ENCODE measurements at places on chromosomes 3 and 15.

GRCh38 chr15:94749811-94750617 is 518.7 kb downstream of the MCTP2 start:
- DNase-seq: no peak

- no peak for DNase-seq
Measured at GRCh38 chr3:27526614-27527315, 42.6 kb upstream of the SLC4A7 start.

- DNase-seq: no peak
Measured at GRCh38 chr15:40064231-40064894, 25.4 kb upstream of the SRP14 start.

DNA sequence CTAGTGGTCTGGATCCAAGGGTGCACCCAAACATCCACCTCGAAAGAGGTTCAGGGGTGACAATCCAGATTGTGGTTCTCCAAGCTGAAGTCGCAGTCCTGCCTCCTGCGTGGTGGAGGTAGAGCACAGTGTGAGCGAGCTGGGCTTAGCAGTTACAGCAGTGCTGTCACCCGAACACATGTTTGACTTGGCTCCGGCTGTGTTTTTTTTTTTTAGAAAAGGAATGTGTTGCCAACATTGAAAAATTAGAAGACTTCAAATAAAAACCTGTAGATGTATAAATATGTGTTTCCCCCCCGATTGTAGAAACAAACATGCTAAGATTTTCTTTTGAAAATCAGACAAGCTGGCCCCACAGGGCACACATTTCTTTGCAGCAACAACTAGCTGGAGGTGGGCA is 530.8 kb downstream of the SHQ1 start:
- DNase-seq: no peak

GRCh38 chr3:18446149-18446825 is 21.1 kb upstream of the SATB1 start:
- DNase-seq: no peak

DNA sequence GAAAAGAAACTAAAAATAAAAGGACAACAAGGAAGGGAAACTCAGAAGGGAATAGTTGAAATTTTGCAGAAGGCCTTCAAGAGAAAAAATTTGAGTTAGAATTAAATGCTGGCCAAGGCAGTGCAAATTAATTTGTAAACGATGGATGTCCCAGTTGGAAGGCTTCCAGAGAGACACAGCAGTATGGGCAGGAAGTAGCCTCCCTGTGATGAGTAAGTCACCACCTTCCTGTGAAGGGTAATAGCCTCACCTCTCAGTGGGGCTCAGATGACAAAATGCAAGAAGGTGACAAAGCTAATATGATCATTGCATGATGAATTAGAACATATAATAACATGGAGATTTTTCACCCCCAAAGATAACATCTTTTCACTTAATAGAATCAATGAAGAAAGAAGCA is 27.3 kb upstream of the TMCO5A start:
- DNase-seq: no peak

- DNase-seq: no peak
Measured at GRCh38 chr3:50003216-50003615, 63.3 kb downstream of the RBM6 start.

DNA sequence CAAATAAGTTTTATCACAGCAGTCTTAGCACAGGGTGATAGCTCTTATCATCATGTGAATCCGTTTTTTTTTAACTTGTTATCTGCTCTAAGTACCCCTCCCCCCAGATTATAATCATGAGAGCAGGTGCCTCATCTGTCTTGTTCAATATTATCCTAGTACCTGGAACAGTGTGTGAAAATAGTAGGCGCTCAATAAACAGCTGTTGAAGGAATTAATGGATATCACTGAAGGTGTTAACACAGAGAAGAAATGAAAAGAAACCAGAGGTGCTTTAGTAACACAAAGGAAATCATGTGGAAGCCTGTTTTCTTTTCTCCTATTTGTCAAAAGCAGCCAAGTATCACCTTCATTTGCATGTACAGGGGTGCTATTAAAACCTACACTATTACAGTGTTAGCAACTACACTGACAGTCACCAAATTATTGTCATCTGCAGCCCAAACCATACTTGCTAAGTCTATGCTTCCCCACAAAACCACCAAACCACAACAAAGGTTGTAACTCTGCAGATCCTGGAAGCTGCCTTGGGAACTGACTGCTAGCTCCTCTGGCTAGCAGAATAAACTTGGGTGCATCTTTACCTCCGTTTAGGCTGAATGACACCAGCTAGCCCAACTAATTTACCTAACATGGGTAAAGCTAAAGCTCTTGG is 2.9 kb downstream of the XPC start:
- no peak for DNase-seq

GRCh38 chr3:78112291-78113010 is 1072.6 kb downstream of the ROBO2 start:
- DNase-seq: no peak

DNA sequence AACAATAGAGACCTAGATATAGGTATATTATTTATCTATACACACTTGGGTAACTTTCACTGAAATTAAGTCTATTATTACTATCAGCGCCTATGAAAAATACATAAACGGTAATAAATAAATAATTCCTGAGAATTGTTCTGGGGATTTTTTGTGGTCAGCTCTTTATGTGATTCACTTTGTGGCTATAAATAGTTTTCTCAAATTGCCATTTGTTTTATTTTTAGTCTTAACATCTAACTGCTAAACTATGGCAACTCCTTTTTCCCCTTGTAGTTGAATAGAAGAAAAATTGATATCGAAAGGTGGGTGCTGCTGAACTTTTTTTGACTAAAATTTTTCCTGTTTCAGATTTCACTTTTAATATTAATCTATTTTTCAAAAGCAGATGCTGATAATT is 189.0 kb downstream of the VGLL3 start:
- no peak for DNase-seq
